ENCODE measurements at places on chromosomes 1 and 21.
A peak's percentile ranks its signal among the peaks of the same experiment; 100 is the strongest.

GRCh38 chr21:26169611-26170470, 729 bp downstream of the APP start:
- peak; percentile 45 for DNase-seq

- DNase-seq = no peak
Observed at GRCh38 chr1:231786126-231786525, 159.5 kb downstream of the DISC1 start.

DNA sequence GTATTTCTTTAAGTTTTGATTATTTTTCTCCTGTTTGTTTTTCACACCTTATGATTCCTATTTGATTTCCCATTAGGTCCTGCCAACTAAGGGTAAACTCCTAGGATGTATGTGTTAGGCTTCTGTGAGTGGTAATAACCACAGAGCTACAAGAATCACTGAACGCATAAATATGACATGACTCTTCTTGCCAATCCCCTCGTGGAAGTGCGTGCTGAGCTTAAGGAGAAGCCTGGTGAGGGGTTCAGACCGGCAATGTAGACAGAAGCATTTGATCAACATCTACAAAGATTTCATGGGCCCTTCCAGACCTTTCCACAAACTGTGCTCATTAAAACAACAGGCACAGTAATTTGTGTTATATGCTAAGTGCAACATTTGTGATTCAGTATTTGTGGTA, 273.8 kb upstream of the SNX7 start:
- DNase-seq = no peak

DNA sequence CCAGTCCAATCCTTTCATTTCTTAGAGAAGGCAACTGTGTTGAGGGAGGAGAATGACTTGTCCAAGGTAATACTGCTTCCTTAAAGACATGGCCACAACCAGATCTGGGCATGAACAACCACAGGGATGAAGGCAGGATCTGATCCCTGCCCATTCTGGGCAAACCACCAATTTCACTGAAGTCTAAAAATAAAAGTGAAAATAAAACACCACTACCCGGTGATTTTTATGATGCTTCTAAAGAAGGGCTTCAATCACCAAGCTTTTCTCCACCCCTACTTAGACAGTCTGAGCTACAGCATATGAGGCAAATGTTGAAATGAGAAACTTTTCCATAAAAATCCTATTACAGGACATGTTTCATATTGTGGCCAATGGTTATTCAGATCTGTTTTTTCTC, 133.0 kb downstream of the PTPN14 start:
- DNase-seq = no peak

GRCh38 chr1:62826901-62827300, 43.0 kb downstream of the ATG4C start:
- no peak for DNase-seq

- DNase-seq = no peak
Observed at GRCh38 chr1:60573726-60574409, 500.3 kb upstream of the C1orf87 start.

GRCh38 chr1:227374846-227375245, 56.6 kb upstream of the CDC42BPA start:
- DNase-seq = no peak

DNA sequence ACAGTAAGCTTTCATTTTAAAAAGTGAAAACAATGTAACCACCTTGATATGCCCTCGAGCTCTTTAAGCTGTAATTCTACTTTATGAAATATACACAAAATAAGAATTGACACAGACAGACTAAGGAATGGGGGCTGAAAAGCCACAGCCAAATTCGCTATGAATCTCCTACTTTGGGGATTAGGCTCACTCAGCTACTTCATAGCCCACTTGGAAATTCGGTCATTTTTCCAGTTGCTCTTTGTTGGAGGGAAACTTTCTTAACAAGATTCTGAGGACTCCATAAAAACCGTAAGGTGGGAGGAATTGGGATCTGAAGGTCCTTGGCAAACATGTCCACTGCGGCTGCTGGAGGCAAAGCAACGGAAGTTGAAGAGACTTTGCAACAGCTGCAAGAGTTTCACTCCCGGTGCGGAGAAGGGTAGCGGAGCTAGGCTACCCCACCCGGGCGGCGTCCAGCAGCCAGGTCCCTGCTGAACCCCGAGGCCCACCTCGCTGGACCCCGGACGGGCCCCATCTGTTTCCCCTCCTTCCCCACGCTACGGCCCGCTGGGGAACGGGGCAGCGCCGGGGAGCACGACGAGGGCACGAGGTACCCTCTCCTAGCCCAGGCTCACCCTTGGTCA, 634 bp downstream of the MYCBP start:
- no peak for DNase-seq

DNA sequence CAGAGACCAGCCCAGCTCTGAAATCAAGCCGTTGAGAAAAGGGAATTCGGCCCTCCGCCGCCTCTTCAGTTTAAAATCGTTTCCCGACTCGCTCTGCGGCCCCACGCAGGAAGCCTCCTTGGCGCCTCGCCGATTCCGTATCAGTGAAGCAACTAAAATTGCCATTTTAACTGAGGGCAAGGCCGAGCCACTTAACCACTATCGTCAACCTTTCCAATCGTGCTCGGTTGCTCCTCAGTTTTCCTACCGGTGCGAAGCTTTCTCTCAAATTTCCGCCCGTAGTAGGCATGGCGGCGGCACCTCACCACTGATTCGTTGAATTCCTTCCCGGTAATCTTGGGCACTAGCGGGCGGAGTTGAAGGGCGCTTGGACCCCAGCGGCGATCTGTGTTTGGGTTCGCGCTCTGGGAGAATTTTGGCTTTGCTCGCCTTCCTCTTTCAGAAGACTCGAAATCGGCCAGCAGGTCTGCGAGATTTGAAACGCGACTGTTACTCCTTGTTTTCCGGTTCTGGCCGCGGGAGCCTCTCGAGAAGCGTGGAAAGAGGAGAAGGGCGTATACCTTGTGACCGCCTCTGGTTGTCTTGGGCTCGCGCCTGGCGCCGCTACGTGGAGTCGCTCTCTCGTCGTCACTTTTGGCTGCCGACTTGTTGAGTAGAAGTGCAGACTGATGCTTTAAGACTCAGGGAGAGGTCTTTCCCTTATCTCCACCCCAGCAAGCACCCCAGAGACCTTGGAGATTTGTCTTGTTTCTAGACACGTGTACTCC, at the start of the genes CENPL and DARS2:
CENPL (minus strand) TSS at position 569 of the 767 bp plus-strand sequence. CDS start 13,584 bp downstream, outside the sequence.
DARS2 (plus strand) TSS at position 359 of the 767 bp plus-strand sequence. CDS start 557 bp downstream, outside the sequence.
- DNase-seq = peak; percentile 84
